Immature natural killer cell (primary cell): ENCODE measurements at places on chromosomes 6 and 20.

DNA sequence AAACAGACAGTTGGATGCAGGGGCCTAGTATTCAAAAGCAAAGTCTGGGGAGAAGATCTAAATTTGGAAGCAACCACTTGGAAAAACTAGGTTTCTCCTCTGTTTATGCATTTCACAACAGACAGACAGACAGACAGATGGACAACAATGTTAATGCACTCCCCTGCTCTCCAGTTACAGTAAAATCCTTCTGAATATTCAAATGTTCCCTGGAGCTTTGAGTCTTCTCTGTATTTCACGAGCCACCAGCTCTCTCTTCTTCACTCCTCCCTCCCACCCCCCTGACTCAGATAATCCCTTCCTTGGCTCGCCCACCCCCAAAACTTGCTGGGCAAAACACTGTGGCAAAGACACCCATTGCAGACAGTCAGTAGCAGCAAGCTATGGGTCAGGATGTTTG, 129.3 kb upstream of the TOP1 start:
- no peak for DNase-seq

GRCh38 chr6:3333263-3333662, 74.5 kb downstream of the PSMG4 start:
- peak; percentile 6 for DNase-seq

DNA sequence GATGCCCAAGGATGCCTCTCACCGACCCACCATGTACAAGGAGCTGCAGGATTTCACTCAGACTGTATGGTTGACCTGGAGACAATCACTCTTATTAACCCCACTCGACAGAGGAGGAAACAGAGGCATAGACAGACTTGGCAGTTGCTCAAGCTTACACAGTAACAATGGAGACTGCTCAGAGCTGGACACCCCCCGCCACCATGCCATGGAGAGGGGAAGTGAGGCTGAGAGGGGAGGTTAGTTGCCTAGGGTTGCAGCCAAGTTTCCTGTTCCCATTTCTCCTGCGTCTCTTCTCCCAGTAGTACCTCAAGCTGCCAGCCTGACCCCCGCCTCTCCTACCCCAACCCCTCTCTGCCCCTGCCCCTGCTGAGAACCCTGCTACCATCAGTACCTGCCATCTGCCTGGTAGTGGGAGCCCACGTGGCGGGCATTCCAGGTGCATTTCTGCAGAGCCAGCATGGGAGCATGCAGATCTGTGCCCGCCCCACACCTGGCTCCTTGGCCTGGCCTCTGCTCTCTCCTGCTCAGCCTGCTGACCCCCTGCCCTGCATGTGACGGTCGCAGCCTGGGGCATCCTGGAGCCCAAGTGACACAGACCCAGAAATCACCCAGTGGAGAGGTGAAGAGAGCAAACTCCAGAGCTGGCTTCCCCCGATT, 157.7 kb downstream of the PREX1 start:
- no peak for DNase-seq

- DNase-seq: no peak
These were observed 203.9 kb upstream of the PRDM1 start for GRCh38 chr6:105882121-105882803.

GRCh38 chr6:66499851-66500250, 792.8 kb upstream of the EYS start:
- no peak for DNase-seq

DNA sequence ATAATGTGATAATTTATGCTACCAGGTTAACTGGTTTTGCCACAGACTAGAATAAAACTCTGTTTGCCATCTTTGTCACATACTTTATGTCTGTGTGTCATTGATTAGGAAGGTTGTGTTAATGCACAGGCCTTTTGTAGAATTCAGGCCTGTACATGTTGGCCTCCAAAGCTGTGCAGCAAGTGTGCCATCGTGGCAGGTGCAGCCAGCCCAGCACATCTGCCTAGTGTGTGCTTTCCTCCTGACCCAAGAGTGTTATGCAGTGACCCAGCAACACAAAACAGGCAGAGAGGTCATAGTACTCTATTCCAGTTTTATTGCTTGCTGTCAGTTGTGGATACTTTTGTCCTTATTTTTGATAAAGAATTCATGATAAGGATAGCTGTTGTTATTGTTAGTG, 3.7 kb downstream of the MAP3K4 start:
- no peak for DNase-seq

GRCh38 chr6:166580076-166581050, 6.1 kb downstream of the RAMACL start:
- no peak for DNase-seq
